SIG-M5 (cell line): ENCODE measurements at places on chromosomes 4 and X.

GRCh38 chr4:183638436-183638835, 20.5 kb downstream of the RWDD4 start:
- no peak for DNase-seq

GRCh38 chrX:42151808-42152207, 228.5 kb upstream of the CASK start:
- no peak for DNase-seq

GRCh38 chr4:25061602-25062001, 30.9 kb upstream of the LGI2 start:
- no peak for DNase-seq

DNA sequence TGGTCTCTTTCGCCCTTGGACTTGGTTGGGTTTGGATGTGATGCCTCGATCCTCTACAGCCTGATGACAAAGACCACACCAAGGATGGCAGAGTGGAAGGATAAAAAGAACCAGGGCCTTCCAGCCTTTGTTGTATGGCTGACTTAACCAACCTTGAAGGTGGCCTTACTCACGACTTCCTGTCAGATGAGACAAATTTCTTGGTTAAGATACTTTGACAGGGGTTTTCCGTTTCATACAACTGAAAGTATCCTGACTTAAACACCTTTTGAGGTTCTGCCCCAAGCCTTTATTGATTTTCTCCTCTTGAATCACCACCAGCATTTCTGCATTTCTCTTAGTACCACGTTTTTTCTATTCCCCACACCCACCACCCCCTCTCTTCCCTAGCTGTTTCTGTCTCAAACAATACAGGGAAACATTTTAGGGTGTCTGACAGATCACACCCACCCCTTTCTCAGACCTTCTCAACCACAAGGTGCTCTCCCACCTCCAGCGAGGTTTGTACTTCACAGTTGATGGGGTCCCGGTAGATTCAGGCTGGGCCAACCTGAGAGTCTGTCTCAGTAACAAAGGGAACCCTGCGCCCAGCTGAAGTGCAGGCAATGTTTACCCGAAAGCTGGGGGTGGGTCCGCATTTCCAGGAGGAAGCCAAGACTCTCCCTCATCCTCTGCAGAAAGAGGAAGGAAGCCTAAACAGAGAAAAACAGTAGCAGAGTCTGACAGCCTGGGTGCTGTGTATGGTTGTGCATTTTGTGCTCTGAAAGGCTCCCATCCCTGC, 5.0 kb upstream of the TSPAN5 start:
- no peak for DNase-seq

GRCh38 chr4:89397441-89397840, 89.8 kb upstream of the GPRIN3 start:
- DNase-seq = no peak

- DNase-seq = peak; percentile 0
Measured at GRCh38 chr4:161519611-161520010, 644.2 kb downstream of the FSTL5 start.

DNA sequence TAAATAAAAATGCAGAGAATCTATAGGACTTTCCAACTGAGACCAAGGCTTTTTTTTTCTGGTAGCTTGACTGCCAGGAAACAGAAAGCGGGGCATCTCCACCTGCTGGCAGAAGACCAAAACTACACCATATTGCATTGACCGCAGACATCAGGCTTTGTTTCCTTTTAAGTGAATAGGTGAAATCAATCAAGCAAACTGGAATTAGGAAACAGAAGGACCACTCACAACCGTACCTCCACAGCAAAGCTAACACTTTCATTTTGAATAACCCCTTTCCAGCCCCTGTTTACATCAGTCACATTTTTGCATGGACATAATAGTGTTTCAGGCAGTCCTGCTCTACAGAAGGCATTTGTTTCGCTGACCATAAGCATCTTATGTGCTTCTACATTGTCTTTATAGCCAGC, 218.2 kb downstream of the IDS start:
- no peak for DNase-seq

DNA sequence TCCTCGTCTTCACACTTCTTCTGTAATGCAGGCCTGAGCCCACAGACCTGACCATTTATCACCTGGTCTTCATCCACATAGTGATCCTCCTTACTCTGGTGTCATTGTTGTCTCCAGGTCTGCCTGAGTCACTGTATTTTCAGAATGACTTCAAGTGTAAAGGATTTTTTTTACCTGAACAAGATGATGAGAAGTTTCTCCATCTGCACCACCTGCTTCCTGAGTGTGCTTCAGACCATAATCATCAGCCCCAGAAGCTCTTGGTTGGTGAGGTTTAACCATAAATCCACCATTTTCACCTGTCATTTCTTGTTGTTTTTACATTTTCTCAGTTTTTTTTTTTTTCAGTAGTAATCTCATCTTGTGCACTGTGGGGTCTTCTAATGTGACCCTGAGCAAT, 39.0 kb downstream of the WDR13 start:
- DNase-seq = no peak

- no peak for DNase-seq
Measured at GRCh38 chr4:1870328-1870577, 940 bp upstream of the NSD2 start.

GRCh38 chrX:148204195-148204594, 223.1 kb downstream of the FMR1NB start:
- DNase-seq = no peak

- DNase-seq = no peak
Measured at GRCh38 chrX:11380187-11380844, 87.1 kb downstream of the AMELX start.

- no peak for DNase-seq
Measured at GRCh38 chr4:54685810-54686209, 28.1 kb downstream of the KIT start.

DNA sequence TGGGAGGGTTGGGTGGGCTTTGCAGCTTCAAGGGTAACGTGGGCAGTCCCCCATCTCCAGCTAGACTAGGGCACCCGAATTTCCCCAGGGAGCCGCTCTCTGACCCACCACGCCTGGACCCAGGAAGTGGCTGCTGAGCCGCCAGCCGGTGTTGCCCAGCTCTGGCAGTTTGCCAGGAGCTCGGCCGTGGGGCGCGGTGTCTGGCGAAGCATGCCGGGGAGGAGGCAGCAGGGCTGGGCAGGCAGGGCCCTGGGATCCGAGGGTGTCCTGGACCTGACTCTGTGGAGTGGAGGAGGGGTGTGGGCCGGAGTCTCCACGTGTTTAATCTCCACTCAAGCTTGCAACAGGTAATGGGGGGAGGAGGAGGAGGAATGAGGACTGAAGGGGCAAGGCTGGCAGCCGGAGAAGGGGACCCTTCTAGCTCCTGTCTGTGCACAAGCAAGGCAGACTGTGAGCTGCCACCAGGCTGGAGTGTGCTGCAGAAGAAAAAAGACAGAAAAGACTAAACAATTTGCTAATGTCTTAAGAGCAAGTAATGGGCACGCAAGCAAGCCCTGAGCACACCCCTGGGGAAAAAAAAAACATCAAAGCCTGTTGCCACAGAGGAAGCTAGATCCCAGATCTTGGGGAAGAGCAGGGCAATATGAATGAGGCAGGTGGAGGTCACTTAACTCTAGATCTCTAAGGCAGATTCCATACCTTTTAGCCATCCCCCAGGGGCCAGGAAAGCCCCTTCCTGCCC, 2.4 kb downstream of the LONRF3 start:
- no peak for DNase-seq

DNA sequence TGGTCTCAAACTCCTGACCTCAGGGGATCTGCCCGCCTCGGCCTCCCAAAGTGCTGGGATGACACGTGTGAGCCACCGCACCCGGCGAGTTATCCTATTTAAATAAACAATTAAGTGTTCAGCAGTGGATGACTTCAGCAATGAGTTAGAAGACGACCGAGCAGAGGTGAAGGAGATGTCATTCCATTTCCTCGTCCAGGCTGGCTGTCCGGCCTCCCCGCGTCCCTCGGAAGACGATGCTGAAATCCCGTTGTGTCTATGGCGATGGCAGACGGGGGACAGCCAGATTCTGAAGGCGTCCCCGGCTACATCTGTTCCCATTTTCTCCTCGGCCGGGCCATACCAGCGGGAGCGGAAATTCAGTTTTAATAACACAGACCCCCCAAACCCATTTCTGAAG, 209.8 kb downstream of the CRLF2 start:
- no peak for DNase-seq
